Pancreas (tissue), 10 donors: ENCODE measurements at places on chromosomes 3 and 15. TPM values are rescaled to one million over a fixed set of nuclear protein-coding genes. Genes with fewer than 3 reads are reported as not detected.

Gene GPR87
- total RNA-seq = not detected

DNA sequence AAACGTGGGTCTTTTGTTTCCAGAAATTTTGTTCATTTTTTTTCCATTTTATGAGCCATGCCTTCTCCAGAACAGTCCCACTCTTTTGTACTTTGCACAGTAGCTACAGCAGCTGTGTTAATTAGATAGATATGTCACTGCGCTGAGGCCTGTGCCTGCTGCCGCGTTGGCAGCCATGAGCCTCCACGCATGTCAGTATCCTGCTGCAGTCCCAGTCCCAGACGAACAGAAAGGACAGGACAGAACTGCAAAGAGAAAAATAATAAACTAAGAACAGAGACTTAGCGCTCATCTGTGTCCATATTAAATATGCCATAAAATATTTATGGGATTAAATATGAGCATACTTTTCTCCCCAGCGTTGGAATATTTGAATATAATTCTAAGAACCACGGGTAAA, 442.4 kb upstream of the RARB start:
- no peak for DNase-seq
- H3K4me3 ChIP-seq = no peak overlapping the region
- no peaks in the 10 kb centered on the region for H3K36me3 ChIP-seq

GRCh38 chr15:45139770-45140169, 10.0 kb downstream of the DUOX1 start:
- no peaks in the 10 kb centered on the region for H3K36me3 ChIP-seq
- no peak overlapping the region for H3K4me3 ChIP-seq
- H3K27ac ChIP-seq = no peak overlapping the region
- no peak for DNase-seq
- H3K27me3 ChIP-seq = no peaks in the 10 kb centered on the region

GRCh38 chr3:42855547-42856380, 19.9 kb downstream of the CYP8B1 start:
- H3K27ac ChIP-seq = no peak overlapping the region
- H3K36me3 ChIP-seq = no peaks in the 10 kb centered on the region
- no peak for DNase-seq
- H3K4me3 ChIP-seq = no peak overlapping the region

Gene B3GALNT1
- 5.4 TPM for total RNA-seq

DNA sequence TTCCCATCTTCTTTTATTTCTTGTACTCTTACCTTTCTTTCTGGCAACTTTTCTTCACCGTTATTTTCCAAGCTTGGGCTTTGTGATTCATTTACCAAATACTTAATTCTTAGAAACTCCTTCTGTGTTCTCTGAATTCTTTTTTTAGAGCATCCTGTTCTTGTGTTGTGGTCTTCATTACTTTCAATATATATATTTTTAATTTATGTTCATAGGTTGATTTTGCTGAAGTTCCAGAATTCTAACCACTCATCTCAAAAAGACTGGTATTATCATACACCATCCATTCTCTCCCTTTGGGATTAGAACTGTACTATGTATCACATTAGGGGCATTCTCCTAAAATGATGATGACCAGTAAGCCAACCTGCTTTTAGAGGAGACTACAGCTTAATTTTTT, 362.3 kb upstream of the CBLB start:
- no peak overlapping the region for H3K4me3 ChIP-seq
- DNase-seq = no peak
- no peak overlapping the region for H3K27ac ChIP-seq

GRCh38 chr3:41674449-41674848, 287.5 kb downstream of the ULK4 start:
- no peaks in the 10 kb centered on the region for H3K27me3 ChIP-seq
- no peak overlapping the region for H3K4me3 ChIP-seq
- H3K27ac ChIP-seq = no peak overlapping the region
- no peak for DNase-seq
- no peaks in the 10 kb centered on the region for H3K36me3 ChIP-seq
